ENCODE measurements at places on chromosomes 3 and 15. TPM values are rescaled to one million over a fixed set of nuclear protein-coding genes. Genes with fewer than 3 reads are reported as not detected.

Gene INKA1
- 4.2 TPM for total RNA-seq

Gene ATR
- total RNA-seq = 18.4 TPM

DNA sequence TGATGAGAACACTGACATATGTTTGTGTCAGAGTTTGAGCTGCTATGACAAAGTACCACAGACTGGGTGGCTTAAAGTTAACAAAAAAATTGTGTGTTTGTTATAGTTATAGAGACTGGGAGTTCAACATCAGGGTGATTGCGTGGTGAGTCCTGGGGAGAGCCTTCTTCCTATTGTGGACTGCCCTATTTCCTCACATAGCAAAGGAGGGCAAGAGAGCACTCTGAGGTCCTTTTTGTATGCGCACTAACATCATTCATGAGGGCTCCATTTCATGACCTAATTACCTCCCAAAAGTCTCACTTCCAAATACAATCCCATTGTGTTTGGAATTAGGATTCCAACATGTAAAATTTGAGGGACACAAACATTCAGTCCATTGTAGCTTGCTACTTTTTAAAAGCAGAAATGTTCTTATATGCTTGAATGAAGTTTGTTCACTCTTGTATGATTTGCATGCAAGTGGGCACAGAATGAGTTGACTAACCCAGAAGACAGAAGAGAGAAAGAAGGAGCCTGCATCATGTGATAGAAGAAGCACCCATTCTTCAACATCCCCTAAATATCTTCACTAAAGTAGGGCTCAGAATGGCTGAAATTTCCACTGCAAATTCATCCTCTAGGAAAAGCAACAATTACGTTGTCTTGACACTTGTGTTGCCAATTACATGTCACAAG is 18.9 kb upstream of the ALCAM start:
- no peak for DNase-seq

DNA sequence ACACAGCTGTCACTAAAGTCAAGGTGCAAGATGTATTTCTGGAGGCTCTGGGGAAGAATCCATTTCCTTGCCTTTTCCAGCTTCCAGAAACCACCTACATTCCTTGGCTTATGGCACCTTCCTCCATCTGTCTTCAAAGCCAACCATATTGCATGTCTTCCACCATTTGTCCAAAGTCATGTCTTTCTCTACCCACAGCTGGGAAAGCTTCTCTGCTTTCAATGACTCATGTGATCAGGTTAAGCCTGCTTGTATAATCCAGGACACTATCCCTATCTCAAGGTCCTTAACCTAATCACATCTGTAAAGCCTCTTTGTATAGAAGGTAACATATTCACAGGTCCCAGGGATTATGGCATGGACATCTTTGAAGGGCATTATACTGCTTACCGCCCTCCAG is 14.2 kb downstream of the ARHGAP31 start:
- no peak for DNase-seq
